ENCODE measurements at places on chromosomes 13 and 19. TPM values are rescaled to one million over a fixed set of nuclear protein-coding genes. Genes with fewer than 3 reads are reported as not detected.
A peak's percentile ranks its signal among the peaks of the same experiment; 100 is the strongest.

DNA sequence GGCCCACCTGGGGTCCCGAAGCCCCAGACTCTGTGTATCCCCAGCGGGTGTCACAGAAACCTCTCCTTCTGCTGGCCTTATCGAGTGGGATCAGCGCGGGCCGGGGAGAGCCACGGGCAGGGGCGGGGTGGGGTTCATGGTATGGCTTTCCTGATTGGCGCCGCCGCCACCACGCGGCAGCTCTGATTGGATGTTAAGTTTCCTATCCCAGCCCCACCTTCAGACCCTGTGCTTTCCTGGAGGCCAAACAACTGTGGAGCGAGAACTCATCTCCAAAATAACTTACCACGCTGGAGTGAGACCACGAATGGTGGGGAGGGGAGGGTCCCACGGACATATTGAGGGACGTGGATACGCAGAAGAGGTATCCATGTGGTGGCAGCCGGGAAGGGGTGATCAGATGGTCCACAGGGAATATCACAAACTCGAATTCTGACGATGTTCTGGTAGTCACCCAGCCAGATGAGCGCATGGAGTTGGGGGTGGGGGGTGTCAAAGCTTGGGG lies 1.0 kb upstream of the ICAM5 start:
- peaks cover 74% of the 10 kb centered on the region for H3K4me1 ChIP-seq
- peaks cover 4% of the 10 kb centered on the region for H3K36me3 ChIP-seq
- no peak overlapping the region for H3K4me3 ChIP-seq
- no peak overlapping the region for H3K27ac ChIP-seq

DNA sequence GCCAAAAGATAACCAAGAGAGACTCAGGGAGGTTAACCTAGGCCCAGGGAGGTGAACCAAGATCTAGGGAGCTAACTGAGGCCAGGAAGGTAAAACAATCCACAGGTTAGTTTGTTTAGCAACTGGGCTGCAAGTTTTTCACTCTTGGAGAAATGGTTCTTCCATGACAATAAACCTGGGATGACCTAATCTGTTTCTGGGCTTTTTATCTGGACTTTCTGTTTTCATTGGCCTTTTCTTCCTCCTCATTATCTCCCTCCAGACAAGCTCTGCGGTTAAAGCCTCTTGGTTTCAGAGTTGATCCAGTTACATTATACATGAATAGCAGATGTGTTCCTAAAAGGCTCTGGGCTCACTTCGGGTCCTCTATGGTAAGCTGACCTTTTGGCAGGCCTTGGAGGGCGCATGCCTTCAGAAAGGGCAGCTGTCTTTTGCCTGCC lies 44.2 kb downstream of the PCDH8 start:
- no peak overlapping the region for H3K27ac ChIP-seq
- no peaks in the 10 kb centered on the region for H3K36me3 ChIP-seq
- no peaks in the 10 kb centered on the region for H3K27me3 ChIP-seq
- DNase-seq: no peak

PSG3 gene
- not detected for total RNA-seq

GRCh38 chr19:12834976-12835757 lies 788 bp upstream of the RTBDN start:
- H3K27ac ChIP-seq: no peak overlapping the region
- no peaks in the 10 kb centered on the region for H3K27me3 ChIP-seq
- no peaks in the 10 kb centered on the region for H3K36me3 ChIP-seq
- peaks cover 15% of the 10 kb centered on the region for H3K4me1 ChIP-seq

GRCh38 chr13:41137241-41137640 lies 4.6 kb upstream of the KBTBD6 start:
- no peaks in the 10 kb centered on the region for H3K4me1 ChIP-seq
- DNase-seq: no peak
- no peak overlapping the region for H3K27ac ChIP-seq
- no peaks in the 10 kb centered on the region for H3K36me3 ChIP-seq

DNA sequence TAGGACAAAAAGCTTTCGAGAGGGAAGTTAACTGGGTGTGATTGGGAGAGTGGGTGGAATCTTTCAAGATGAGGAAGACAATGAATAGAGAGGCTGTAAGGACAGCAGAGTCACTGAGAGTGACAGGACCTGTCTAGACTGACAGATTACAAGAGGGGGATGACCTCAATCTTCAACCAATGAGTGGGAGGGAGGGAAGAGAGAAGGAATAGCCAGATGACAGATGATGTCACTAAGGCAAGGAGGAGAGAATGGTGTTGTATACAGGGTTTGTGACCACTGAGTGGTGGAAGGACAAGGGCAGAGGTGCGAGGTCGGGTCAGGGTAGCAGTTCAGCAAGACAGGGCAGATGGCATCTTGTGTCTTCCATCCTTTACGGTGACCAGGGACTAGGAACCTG lies 5.8 kb upstream of the ILF3 start:
- peaks cover 11% of the 10 kb centered on the region for H3K36me3 ChIP-seq
- no peaks in the 10 kb centered on the region for H3K27me3 ChIP-seq

DNA sequence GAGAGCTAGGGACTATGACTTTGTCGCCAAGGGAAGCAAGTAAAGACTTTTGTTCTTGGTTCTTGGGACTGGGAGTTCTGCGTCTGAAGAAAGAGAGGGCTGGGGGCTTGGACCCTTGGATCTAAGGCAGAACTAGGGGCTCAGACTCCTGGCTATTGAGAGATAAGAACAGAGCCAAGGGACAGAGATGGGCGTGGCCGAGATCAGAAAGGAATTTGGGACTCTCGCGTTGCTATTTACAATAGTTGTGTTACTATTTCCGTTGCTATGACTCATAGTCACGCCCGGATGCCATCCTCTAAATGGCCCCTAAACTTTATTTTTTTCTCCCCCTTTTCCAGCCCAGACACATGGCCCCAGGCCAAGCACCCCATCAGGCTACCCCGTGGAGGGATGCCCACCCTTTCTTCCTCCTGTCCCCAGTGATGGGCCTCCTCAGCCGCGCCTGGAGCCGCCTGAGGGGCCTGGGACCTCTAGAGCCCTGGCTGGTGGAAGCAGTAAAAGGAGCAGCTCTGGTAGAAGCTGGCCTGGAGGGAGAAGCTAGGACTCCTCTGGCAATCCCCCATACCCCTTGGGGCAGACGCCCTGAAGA lies 759 bp downstream of the PPP1R15A start:
- H3K4me1 ChIP-seq: no peaks in the 10 kb centered on the region
- H3K27me3 ChIP-seq: no peaks in the 10 kb centered on the region
- H3K36me3 ChIP-seq: no peaks in the 10 kb centered on the region

GRCh38 chr19:34017024-34017423 lies 155.3 kb upstream of the LSM14A start:
- no peaks in the 10 kb centered on the region for H3K4me1 ChIP-seq
- no peak for DNase-seq
- H3K36me3 ChIP-seq: no peaks in the 10 kb centered on the region

- no peak overlapping the region for H3K27ac ChIP-seq
- H3K27me3 ChIP-seq: no peaks in the 10 kb centered on the region
- no peak overlapping the region for H3K4me3 ChIP-seq
- no peak for DNase-seq
- no peaks in the 10 kb centered on the region for H3K36me3 ChIP-seq
These were observed 2138.5 kb upstream of the PCDH20 start for GRCh38 chr13:63554157-63554556.

- no peak overlapping the region for H3K4me3 ChIP-seq
- no peaks in the 10 kb centered on the region for H3K27me3 ChIP-seq
- no peak overlapping the region for H3K27ac ChIP-seq
- DNase-seq: no peak
- H3K4me1 ChIP-seq: no peaks in the 10 kb centered on the region
These were observed 11.8 kb downstream of the STX10 start for GRCh38 chr19:13138171-13138915.

GRCh38 chr13:73082471-73082870 lies 23.7 kb downstream of the KLF5 start:
- H3K4me1 ChIP-seq: no peaks in the 10 kb centered on the region
- no peaks in the 10 kb centered on the region for H3K36me3 ChIP-seq
- no peak overlapping the region for H3K4me3 ChIP-seq
- no peak for DNase-seq

- H3K27me3 ChIP-seq: no peaks in the 10 kb centered on the region
- H3K27ac ChIP-seq: no peak overlapping the region
- no peaks in the 10 kb centered on the region for H3K36me3 ChIP-seq
- no peaks in the 10 kb centered on the region for H3K4me1 ChIP-seq
- no peak for DNase-seq
- H3K4me3 ChIP-seq: no peak overlapping the region
These were observed 50.2 kb upstream of the PDX1 start for GRCh38 chr13:27869436-27870095.

FBXO46 gene
- total RNA-seq: 14.9 TPM

GRCh38 chr19:36059180-36059910 lies 4.6 kb downstream of the WDR62 start:
- no peak for DNase-seq
- H3K4me1 ChIP-seq: peaks cover 10% of the 10 kb centered on the region
- H3K27ac ChIP-seq: no peak overlapping the region
- H3K36me3 ChIP-seq: no peaks in the 10 kb centered on the region
- H3K27me3 ChIP-seq: no peaks in the 10 kb centered on the region

DNA sequence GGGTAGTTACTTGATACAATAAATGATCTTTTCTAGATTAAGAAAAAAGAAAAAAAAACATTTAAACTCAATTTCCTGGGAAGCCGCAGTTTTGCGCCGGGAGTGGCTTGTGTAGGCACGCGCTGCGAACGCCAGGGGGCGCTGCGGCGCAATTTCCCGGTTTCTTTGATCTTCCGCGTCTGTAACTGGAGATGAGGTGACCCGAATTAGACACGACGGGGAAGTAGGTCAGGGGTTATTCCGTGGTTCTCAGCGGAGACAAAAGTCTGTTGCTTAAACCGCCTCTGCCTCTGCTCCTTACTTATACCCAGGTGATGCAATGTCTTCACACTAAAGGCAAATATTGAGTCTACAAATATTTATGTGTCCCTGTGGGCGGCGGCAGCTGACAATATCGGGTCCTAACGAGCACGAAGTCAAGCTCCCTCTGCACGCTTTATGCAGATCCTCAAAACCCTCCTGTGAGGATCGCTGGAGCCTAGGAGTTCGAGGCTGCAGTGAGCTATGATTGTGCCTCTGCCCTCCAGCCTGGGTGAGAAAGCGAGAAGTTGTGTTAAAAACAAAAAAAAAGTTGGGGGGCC lies 15.2 kb downstream of the STXBP2 start:
- peaks cover 27% of the 10 kb centered on the region for H3K27me3 ChIP-seq
- no peak overlapping the region for H3K27ac ChIP-seq
- peak; percentile 42 for DNase-seq
- no peaks in the 10 kb centered on the region for H3K36me3 ChIP-seq

GRCh38 chr13:55298201-55298600 lies 1842.5 kb upstream of the PRR20A start:
- no peak overlapping the region for H3K27ac ChIP-seq
- no peaks in the 10 kb centered on the region for H3K27me3 ChIP-seq
- DNase-seq: no peak
- no peak overlapping the region for H3K4me3 ChIP-seq
- H3K4me1 ChIP-seq: no peaks in the 10 kb centered on the region

ADGRE3 gene
- total RNA-seq: not detected

DNA sequence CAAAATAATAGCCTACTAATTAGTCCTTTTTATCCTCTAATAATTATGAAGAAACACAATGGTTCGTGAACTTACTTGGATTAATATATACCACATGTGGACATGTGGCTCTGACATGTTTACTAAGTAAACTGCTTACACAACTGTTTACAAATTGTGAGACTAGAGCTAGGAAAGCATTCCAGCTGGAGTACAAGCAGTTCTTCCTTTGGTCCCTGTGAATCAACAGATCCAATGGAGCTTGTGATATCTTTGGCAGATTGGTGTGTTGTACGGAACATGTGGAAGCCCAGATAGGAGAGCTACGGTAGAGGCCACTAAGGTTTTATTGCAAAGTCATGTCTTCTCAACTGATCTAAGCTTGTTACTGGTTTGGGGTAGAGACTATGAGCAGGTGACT lies 145.5 kb upstream of the SPRY2 start:
- no peak overlapping the region for H3K27ac ChIP-seq
- no peaks in the 10 kb centered on the region for H3K4me1 ChIP-seq
- no peak for DNase-seq
- H3K36me3 ChIP-seq: no peaks in the 10 kb centered on the region
- H3K4me3 ChIP-seq: no peak overlapping the region

PNMA8B gene
- 3.1 TPM for total RNA-seq

ZNF667 gene
- total RNA-seq: 6.7 TPM

DNA sequence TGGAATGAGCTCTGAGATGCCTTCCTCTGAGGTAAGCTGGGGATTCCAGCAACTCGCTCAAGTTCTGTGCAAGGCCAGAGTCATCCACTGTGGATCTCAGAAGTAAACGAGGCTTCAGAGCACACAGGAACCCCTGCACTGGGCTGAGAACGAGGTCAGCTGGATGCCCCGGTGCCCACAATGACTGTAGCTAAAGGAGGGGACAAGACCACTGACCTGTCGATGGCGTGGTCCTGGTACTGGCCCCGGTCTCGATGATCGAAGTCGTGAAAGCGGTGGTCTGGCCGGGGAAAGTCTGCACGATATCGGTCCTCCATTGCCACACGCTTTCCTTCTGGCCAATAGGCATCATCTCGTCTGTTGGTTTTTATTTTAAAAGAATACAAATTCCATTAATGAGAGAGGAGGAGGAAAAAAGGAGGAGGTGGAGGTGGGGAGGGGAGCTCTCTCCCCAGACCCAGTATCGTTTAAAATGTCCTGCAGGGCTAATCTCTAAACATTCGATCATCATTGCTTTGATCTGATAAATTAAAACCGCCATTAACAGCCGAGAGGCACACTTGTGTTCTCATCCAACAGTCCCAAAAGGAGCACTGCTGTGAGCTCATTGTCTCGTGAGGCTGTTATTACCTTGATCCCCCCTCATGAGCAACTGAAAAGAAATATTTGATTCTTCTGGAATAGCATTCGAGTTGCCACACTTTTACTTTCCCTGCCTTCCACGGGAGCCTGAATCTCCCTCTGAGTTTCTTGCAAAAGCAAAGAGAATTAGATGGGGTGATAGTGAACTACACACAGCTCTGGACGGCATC lies 25.0 kb upstream of the TINCR start:
- H3K27me3 ChIP-seq: no peaks in the 10 kb centered on the region
- no peaks in the 10 kb centered on the region for H3K4me1 ChIP-seq
- H3K4me3 ChIP-seq: no peak overlapping the region
- no peak for DNase-seq

SLC17A7 gene
- 7.0 TPM for total RNA-seq

GRCh38 chr13:44191504-44192171 lies 182.0 kb upstream of the SERP2 start:
- peak overlapping the region; percentile 2 for H3K27ac ChIP-seq
- H3K27me3 ChIP-seq: no peaks in the 10 kb centered on the region
- H3K36me3 ChIP-seq: no peaks in the 10 kb centered on the region

DNA sequence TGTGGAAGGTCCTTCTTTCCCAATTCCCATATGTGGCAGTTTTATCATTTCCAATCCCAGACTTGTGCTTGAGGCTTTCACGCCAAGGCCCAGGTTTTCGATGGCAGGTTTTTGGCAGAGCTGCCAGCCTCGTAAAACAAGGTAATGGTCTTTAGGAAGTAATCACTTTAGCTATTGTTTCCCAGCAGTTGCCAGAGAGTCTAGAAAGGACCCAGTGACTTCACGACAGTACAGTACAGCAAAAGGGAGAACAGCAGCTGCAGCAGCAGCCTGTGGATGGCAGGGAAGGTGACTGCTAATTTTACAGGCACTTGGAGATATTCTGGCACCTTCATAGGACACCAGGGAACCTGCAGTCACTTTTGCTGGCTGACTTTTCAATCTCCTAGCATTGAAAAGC lies 291.6 kb upstream of the MAB21L1 start:
- H3K4me1 ChIP-seq: no peaks in the 10 kb centered on the region
- H3K36me3 ChIP-seq: no peaks in the 10 kb centered on the region
- H3K27ac ChIP-seq: no peak overlapping the region
- DNase-seq: no peak
- no peaks in the 10 kb centered on the region for H3K27me3 ChIP-seq
- no peak overlapping the region for H3K4me3 ChIP-seq

C5AR1 gene
- total RNA-seq: 5.0 TPM

FXYD1 gene
- total RNA-seq: 193 TPM

Data from tibial nerve (tissue), 4 donors.